ENCODE measurements at places on chromosomes 3 and 15. TPM values are rescaled to one million over a fixed set of nuclear protein-coding genes. Genes with fewer than 3 reads are reported as not detected.

Gene DBR1
- 11.1 TPM for total RNA-seq

DNA sequence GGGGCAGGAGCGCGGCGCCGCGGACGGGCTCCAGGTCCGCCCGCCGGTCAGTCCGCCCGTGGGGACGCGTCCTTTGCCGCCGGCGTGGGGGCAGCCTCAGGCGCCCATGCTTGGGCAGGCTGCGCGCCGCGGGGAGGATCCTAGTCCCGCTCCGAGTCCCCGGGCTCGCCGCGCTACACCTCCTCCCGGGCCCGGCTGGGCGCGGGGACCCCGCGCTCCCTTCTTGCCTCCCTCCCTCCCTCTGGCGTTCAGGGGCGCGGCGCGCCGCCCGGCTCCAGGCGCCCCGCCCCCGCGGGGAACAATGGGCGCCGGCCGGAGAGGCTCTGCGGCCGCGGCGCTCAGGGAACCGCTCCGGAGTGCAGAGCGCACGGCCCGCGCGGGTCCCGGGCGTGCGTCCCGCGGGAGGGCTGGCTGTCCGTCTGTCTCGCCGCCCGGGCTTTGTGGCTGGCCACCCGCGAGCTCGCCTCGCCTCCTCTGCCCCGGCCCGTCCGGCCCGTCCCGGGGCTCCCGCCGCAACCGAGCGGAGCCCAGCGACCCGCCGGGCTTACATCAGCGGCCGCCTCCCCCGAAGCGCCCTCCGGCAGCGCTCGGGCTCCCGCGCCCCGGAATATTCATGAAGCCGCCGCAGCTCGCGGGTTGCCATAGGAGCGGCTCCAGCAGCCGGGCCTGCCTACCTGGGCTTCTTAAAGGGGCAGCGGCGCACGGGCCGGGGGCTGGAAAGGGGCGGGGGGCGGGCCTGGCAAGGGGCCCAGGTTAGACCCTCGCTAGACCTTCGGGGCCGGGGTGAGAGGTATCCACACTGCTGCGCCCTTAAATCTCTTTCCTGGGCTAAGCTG, at the start of gene HCN4:
TSS of gene HCN4 (minus strand) at position 658 of the 836 bp plus-strand sequence. CDS start 688 bp downstream, outside the sequence.
- peaks cover 52% of the 10 kb centered on the region for H3K4me1 ChIP-seq
- DNase-seq: no peak
- H3K27ac ChIP-seq: peak within 1 kb of the TSS; percentile 98

DNA sequence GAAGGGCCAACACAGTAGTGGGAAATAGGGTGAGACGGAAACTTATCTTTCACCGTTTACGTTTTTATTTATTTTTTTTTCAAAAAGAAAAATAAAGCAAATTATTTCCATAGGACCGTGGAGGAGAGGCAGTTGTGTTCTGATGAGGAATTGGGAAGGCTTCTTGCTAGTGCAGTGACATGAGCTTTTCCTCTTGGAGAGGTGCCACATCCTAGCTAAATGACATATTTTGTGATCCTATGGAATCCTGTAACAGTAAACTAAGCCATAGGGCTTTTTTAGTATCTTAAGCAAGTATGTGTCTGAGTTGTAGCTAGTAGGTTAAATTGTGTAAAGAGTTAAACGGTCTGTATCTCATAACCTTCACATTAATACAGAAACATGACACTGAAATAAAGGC, 609.9 kb downstream of the RBMS3 start:
- no peaks in the 10 kb centered on the region for H3K27me3 ChIP-seq
- no peak overlapping the region for H3K27ac ChIP-seq

Gene RARRES1
- total RNA-seq: 0.39 TPM

Gene FGD5
- 1.1 TPM for total RNA-seq
